ENCODE measurements at places on chromosomes 5 and 9.

- no peak for DNase-seq
Measured at GRCh38 chr5:154302161-154302560, 111.6 kb downstream of the GALNT10 start.

DNA sequence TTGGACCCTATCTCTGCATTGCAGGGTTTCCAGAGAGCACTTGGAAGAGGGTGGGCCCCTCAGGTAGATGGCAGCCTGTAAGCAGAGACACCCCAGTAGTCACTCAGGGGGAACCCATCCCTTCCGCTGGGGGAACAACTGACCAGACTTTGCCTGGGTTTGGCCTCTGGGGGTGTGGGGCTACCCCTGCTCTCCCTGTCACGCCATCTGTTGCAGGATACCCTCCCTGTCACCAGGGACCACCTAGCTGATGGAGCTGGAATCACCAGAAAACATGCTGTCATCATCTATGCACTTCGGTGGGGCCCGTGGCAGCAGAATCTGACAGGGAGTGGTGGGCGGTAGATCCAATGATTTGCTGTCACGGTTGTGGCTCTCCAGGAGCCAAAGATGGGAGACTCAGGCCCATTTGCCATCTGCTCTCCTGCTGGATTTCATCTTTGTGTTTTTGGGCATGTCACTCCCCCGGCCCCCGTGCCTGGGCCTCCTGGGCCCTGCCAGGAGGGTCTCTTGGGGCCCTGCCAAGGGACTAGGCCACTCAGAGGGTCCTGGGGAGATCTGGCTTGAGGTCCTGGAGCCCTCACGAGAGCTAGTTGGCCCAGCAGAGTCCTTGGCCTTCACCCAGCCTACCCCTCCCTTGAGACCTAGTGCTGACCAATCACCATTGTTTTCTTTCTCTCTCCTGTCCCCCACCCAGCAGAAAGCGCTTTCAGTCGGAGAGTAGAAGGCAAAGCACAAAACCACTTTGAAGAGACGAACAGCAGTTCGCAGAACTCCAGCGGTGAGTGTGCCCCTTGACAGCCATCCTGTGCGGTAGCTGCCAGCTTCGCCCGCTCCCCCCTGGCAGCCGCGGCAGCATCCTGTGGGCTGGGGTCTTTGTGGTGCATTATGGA lies 45.9 kb downstream of the AMBP start:
- no peak for DNase-seq

DNA sequence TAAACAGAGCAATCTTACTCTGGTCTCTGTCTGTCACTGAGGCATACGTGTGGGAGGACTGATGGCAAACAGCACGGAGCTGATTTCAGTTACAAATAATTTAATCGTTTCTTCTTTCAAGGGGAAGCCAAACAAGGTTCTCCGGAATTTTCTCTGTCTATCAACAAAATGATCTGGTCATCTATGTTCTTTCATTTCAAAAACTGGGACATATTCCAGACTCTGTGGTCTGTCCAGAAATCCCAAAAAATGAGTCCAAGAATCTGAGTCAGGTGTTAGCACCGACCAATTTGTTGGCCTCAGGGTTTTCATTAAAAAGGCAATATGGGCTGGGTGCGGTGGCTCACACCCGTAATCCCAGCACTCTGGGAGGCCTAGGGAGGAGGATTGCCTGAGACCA lies 69.9 kb upstream of the ZNF608 start:
- DNase-seq = no peak

DNA sequence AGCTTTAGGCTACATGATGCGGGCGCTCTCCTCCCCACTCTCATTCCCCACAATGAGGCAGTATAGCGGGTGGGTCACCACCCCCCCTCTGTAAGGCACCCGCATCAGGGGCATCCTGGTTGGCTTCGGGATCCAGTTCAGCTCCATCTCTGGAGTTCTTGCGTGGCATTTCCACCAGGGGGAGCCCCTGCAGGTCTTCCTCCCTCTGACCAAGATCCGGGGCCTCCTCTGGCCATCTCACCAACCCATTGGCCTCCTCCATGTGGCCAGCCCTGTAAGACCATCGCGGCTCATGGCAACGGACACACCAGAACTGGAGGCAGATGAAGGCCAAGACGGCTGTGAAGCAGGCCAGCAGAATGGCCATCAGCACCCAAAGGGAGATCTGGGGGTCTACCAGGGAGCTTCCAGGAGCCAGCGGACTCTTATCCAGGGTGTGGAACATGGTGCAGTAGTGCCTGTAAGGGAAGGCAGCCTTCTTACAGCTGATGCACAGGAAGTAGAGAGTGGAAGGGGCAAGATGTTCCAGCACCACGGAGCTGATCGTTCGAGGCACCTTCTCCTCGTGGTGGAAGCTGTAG lies 77.0 kb downstream of the CYFIP2 start:
- no peak for DNase-seq

GRCh38 chr5:33981408-33982162 lies 2.9 kb downstream of the SLC45A2 start:
- DNase-seq = no peak

GRCh38 chr9:61674882-61675281 lies 485.0 kb downstream of the SPATA31A7 start:
- DNase-seq = no peak

- no peak for DNase-seq
Measured at GRCh38 chr5:126723643-126724042, 53.3 kb upstream of the LMNB1 start.

DNA sequence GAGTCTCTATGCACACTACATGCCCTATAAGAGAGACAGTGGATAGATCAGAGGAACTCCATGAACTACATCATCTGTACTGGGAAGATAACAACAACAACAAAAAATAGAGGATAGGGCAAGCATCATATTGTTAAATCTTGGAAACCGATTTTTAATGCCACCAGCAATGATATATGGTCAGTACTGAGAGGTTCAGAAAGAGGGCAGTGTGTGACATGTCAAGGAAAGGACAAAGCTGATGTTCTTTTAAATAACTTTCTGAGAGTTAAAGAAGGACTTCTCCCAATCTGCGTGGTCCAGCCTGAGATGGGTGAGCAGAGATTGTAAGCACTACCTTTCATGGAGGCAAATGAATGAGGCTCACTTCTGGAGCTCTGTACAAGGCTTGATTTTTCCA lies 62.0 kb upstream of the PHF24 start:
- DNase-seq = no peak

DNA sequence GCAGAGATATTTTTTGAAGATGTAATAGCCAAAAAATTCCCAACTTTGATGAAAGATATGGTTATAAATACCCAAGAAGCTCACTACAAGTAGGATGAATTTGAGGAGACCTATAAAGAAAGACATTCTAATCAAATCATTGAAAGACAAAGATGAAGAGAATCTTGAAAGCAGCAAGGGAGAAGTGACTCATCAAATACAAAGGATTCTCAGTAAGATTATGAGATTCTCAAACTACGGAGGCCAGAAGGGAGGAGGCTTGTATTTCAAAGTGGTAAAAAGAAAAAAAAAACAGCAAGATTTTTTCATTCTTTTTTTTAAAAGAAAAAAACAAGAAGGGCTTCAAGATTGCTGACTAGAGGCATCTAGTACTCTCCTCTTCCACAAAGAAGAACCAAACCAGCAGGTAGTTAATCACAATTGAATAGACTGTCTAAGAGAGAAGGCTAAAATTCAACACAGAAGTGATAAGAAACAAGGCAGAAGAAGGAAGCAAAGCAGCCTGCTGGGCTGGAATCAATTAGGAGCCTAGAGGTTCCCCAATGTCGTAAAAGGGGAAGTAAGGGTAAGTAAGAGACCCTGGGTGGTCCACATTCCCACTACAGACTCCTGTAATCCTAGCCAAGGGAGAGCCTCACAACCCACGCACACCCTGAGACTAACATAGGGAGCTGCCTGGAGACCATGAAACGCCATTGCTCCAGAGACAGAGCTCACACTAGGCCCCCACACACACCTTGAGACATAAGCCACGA lies 59.1 kb upstream of the NIPAL4 start:
- DNase-seq = no peak

DNA sequence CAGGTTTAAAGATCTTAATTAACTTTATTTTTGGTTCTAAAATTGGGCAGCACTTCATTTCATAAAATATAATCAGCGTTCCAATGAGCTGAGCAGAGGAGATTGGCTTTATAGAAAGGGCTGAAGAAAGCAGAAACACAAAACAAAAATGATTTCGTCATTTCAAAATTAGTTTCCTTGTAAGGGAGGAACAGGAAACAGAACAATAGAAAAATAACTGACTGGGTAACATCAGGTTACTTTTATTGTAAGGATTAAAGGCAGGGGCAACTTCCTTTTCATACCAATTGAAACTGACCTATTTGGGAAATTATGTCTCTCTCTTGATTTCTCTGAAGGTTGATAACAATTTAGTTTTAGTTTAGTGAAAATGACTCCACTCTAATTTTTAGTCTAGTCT lies 157.1 kb downstream of the ATP10B start:
- no peak for DNase-seq
